ENCODE measurements at places on chromosomes 3 and 15.

GRCh38 chr15:29133321-29133720 lies 136.3 kb downstream of the NSMCE3 start:
- no peak for DNase-seq

DNA sequence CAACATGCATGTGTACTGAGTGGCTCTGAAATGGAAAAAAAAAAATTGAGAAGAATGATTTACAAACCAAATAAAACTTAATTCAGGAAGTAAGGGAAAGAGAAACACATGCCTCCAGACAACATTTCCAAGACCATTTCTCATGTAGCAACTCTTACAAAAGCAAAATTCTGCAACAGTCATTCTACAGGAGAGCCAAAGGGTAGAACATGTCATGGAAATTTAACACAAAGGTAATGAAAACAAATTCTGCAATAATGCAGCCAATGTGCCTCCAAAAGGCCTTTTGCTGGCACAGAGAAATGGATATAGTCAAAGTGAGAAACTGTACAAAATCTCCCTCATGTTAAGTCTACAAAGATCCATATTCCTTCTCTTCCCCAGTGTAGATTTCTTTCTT lies 4.0 kb downstream of the PEX11A start:
- DNase-seq: no peak

DNA sequence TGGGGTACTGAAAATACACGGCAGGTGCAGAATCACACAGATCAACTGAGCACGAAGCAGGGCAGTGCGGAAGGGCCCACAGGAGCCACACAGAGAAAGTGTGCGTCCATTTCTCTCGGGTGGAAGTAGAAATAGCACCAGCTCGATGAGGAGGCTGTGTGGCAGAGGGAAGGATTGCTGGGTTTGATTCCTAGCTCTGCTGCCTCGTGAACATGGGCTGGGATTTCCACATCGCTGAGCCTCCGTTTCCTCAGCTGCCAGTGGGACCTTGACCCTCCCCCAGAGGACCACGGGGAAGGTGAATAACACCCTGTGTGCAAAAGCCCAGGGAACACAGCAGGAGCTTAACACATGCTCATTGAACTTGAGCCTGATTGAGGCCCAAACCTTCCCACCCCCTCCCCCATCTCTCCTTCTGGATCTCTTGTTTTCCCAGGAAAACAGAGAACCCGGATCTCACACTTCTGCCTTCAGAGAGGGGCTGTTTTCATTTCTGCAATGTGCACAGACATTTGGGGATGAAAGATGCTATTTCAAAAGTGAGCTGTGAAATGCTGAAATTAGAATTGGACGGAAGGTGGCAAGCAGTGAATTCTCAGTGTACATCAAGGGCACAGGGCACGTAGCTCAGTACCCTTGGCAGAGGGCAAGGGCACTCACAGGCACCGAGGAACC lies 38.4 kb downstream of the ABTB1 start:
- DNase-seq: no peak

DNA sequence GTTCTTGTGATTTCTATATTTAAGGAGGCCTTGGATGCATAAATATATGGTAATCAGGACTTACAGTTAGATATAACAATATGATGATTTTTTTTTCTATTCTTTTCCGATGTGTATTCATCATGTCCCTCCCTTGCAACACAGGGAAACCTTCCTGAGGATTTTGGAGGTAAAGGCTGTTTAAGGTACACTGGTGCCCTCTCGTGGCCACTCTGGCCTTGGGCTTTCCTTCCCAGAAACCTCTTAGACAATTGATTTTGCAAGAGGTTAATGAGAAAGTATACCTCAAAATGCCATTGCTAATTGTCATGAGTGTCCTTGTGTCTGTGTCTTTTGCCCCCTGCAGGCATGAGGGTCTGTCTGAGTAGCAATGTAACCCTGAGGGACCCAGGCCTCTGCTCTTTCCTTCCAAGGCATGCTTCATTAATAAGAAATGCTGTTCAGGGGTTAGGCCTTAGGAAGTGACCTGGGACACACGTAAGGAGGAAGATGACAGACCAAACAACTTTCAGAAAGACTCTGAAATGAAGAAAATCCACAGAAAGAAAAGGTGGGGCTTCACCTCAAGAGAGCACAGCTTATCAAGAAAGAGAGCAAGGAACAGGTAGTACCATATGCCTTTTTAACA lies 70.3 kb upstream of the PPP2R3A start:
- no peak for DNase-seq

- no peak for DNase-seq
These were observed 22.7 kb upstream of the CHD2 start for GRCh38 chr15:92877416-92877815.

- no peak for DNase-seq
These were observed 134.0 kb upstream of the IL12A start for GRCh38 chr3:159854500-159855124.

DNA sequence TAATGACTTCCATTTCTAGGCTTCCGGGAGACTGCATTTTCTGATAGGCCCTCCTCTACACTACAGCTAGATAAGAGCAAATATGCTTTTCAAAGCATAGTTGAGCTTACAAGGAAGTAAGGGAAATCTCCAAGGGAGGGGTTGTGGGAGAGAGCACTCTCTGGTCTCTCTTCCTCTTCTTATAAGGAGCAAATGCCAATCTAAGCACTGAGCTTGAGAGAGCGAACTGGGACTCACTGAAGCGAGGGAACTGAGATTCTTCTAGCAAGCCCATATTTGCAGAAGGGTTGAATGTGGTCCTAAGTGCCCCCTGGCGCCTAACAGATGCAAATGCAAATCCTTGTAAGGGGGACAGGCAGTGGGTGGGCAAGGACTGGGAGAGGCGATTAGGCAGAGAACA lies 164.8 kb downstream of the ERC2 start:
- no peak for DNase-seq

DNA sequence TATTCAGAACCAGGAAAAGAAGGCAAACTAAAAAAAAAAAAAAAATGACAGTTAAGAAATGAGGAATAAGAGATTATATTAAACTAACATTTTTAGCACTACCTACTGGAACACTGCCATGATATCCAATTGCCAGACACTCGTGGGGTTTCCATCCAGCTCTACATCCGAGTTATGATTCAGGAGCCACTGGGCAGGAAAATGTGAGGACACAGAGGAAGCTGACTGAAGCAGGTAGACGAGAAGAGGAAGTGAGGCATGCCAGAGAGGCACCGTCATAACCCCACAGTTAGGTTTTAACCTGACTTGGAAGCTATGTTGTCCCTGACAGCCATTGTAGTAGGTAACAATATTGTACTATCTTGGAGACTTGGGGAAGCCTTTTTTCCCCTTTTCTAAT lies 495.0 kb downstream of the NLGN1 start:
- no peak for DNase-seq

GRCh38 chr15:87349181-87349580 lies 907.4 kb downstream of the NTRK3 start:
- DNase-seq: no peak

DNA sequence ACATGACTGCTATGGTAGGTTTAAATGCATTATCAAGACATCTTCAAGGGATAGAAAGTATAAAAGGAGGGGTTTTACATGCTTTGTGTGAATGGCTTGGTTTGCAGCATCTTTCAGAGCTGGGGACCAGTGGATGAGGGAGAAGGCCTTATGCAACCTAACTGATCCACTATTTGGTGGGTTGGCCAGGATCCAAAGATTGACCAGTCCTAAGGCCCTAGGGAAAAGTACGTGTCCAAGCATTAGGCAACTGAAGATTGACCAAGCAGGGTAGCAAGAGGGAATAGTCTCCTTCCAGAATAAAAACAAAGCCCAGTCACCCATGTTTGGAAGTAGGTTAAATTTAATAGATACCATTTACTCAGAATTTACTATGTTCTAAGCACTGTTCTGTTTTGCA lies 509.3 kb downstream of the EPHB1 start:
- no peak for DNase-seq

GRCh38 chr3:176041812-176042211 lies 1155.5 kb downstream of the TBL1XR1 start:
- DNase-seq: no peak
